ENCODE measurements at places on chromosomes 16 and 17. TPM values are rescaled to one million over a fixed set of nuclear protein-coding genes. Genes with fewer than 3 reads are reported as not detected.

- H3K27me3 ChIP-seq = peaks cover 13% of the 10 kb centered on the region
- H3K4me1 ChIP-seq = peaks cover 68% of the 10 kb centered on the region
- H3K36me3 ChIP-seq = no peaks in the 10 kb centered on the region
- no peak for DNase-seq
- peak overlapping the region; percentile 61 for H3K4me3 ChIP-seq
- H3K27ac ChIP-seq = peak overlapping the region; percentile 95
Observed at GRCh38 chr17:57544401-57544800, 200.7 kb downstream of the CCDC182 start.

The TBC1D3I gene
- 3.0 TPM for total RNA-seq

GRCh38 chr17:73797594-73798110, 153.4 kb upstream of the SDK2 start:
- H3K27ac ChIP-seq = no peak overlapping the region
- peaks cover 4% of the 10 kb centered on the region for H3K27me3 ChIP-seq
- H3K4me1 ChIP-seq = no peaks in the 10 kb centered on the region
- no peak for DNase-seq

- H3K27me3 ChIP-seq = peaks cover 6% of the 10 kb centered on the region
- peaks cover 4% of the 10 kb centered on the region for H3K36me3 ChIP-seq
- no peak for DNase-seq
Observed at GRCh38 chr16:31467151-31467773, 4.7 kb upstream of the TGFB1I1 start.

GRCh38 chr17:80132906-80133625, 13.9 kb downstream of the EIF4A3 start:
- no peak overlapping the region for H3K4me3 ChIP-seq
- no peaks in the 10 kb centered on the region for H3K27me3 ChIP-seq
- no peak overlapping the region for H3K27ac ChIP-seq
- peaks cover 6% of the 10 kb centered on the region for H3K4me1 ChIP-seq
- no peak for DNase-seq
